Endothelial cell of umbilical vein (primary cell): ENCODE measurements at places on chromosomes 6 and 20. TPM values are rescaled to one million over a fixed set of nuclear protein-coding genes. Genes with fewer than 3 reads are reported as not detected.

- peak; percentile 56 for DNase-seq
Measured at GRCh38 chr6:43708860-43709653, 21.5 kb upstream of the MRPS18A start.

- no peak for DNase-seq
Measured at GRCh38 chr6:93801101-93801847, 381.9 kb upstream of the EPHA7 start.

DNA sequence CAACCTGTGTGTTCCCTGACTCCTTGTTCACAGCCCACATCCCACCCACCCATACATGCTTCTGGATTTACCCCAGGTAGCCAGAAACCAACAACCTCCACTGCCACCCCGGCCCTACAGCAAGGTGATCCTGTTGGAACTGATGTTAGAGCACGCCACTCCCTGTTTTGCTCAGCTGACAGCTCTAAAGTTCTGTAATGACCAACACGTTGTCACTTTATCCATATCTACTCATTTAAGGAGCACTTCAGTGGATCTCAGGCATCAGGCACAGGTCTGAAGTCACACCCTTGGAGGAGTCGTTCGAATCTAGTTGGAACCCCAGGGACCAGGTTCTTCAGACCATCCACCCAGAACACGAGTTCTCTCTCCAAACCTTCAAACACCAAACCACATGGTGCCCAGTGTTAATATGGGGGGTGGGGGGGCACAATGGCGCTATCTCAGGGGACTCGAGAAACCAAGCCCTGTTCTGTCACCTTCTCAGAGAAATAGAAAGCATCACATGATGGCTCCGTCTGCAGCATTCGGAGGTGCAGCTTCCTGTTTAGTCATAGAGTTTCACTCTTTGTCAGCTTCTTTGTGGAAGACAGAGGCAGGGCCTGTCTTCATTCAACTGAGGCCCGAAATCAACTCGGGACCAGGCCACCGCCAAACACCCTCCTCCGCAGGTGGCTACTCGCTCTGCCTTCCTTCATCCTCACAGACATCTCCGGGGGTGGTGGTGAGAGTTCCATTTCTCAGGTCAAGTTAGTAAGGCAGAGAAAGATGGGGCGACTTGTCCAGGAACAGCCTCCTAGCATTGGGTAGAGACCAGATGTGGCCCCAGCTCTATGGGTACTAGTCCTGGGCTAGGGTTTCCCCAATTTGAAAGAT, 142.2 kb downstream of the NFATC2 start:
- no peak for DNase-seq

DNA sequence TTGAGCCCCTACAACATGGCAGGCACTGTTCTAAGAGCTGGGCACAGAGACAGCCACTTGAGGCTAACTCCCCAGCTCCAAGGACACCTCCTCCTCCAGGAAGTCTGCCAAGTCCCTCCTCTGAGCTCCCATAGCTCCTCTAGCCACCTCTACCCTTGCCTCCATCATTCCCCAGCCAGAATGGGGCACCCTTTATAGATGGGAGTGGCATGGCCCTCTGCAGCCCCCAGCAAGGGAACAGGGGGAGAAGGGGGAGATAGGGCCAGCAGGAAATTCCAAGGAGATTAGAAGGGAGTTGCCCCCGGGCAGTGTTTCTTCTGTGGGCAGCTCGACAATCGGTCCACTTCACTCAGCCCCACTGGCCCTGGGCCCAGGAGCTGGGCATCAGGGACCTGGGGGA, 19.7 kb upstream of the TLDC2 start:
- peak; percentile 24 for DNase-seq

- no peak for DNase-seq
Measured at GRCh38 chr20:12528104-12528503, 480.7 kb upstream of the SPTLC3 start.

- DNase-seq: no peak
Measured at GRCh38 chr6:13253272-13253671, 75.1 kb downstream of the TBC1D7 start.

DNA sequence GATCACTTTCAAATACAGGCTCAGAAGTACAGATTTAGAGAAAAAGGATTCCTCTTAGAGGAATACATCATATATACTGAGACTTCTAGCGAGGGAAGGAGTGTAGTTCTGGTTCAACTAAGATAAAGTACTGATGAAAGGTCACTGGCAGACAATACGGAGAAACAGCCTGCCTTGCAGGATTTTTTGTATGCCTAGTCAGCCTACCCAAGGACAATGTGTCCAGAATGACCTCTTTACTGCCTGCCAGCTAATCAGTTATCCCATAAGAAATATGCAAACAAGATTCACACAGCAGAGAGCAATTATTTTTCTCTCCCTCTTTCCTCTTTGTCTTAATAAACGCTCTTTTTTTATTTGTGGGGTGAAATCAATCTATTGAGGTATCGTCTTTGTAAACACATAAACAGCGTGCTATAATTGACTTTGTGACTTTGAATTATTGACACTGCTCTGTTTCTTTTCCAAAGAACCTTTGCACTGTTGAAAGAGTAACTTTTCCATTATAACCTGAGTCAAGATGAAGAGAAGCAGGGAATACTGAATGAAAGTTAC, 1.4 kb upstream of the TSPYL4 start:
- peak; percentile 61 for DNase-seq

DNA sequence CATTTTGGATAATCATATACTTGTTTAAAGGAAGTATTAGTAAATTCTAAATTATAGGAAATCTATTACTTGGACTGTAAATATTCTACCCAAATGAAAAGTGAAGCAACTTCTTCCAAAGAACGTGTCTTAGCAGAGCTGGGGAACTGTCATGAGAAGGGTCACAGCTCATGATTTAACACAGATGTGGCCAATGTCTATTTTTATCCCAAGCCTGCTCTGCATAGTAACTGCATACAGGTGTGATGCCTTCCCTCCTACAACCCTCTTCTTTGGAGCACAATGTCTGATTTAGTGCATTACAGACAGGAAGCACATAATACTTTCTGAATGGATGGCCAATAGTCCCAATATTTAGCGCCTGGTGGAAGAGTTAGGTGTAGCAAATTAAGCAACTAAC, 138.7 kb upstream of the THEMIS start:
- no peak for DNase-seq

DNA sequence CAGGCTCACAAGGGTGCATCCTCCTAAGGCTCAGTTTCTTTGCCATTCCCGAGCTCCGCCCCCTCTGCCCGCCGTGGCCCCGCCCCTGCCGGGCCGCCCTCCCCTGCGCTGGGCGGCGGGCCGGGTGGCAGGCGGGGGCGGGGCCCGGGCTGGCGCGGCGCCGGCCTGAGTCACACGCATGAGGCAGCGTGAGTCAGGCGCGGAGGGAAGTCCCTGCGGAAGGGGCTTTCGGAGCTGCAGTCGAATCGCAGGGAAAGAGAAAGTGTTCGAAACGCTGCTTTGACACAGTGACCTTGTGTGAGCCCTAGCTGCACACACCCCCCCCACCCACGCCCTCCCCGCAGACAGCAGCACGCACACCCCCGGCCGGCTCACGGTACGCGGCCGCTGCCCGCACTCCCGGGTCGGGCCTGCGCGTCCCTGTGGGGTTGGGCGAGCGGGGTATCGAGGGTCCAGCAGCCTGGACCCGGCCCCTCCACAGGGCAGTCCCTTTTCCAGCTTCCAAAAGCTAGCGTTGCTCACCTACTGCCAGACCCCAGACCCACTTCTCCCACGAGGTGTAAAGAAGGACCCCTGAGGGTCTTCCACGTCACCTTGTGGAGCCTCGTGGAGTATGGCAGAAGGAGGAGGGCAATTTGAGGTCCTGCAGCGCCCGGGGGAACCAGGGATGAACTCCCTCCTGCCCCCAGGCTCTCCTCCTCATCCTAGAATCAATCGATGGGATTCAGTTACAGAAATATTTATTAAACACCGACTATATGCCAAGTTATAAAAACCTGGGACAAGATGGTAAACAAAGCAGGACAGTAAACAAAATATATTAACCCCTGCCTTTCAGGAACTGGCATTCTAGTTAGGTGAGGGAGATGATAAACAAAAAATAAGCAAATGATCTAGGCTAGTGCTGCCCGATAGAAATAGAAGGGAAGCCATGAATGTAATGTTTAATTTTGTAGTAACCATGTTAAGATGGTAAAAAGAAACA, 12.4 kb upstream of the HMGA1 start:
- DNase-seq: peak; percentile 95

DNA sequence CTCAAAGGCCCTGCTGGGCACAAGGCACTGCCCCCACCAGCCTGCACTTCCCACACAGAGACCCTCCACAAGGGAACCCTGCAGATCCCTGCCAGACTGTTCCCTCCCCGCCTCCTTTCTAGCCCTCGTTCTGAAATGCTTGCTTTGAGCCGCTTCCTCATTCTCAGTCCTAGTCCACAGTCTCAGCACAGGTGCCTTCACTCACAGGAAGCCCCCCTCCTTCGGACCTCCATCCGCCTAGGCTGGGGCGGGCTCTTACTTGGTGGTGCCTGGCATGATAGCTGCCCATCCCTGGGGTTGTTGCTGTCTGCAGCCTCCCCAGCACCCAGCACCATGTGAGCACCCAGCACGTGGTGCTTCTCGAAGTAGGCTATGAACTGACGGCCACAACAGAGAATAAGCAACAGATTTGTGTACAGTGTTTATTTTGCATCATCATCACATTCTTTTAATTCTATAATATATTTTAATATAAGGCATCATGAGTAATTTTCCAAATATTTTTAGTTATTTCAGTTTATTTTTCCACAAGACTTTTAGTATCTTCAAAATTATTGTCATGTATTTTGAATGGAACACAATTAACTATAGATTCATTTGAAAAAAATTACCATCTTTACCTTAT, 12.3 kb downstream of the CST5 start:
- DNase-seq: no peak

DNA sequence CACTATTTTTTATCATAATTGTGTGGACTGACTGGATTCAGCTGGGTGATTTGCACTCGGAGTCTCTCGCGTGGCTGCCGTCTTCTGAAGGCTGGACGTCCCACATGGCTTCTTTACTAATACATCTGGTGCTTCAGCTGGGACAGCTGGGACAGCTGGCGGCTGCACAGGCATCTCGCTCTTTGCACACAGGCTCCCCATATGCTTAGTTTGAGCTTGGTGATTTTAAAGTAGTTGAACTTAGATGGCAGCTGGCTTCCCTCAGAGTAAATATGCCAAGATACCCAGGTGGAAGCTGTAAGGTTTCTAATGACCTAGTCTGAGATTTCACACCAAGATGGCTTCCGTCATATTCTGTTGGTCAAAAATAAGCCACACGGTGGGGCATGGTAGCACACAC, 38.7 kb upstream of the PPP1R3G start:
- DNase-seq: no peak

GRCh38 chr6:87724983-87725811, 23.2 kb upstream of the AKIRIN2 start:
- no peak for DNase-seq

- no peak for DNase-seq
Measured at GRCh38 chr20:3072530-3073250, 1.3 kb downstream of the OXT start.

SLC4A11 gene
- total RNA-seq: 10.2 and 15.5 TPM in 2 replicates

NHLRC1 gene
- 2.2 and 2.3 TPM in 2 replicates for total RNA-seq

CLDN20 gene
- not detected in 2 replicates for total RNA-seq

TXLNB gene
- 0.18 and 0.28 TPM in 2 replicates for total RNA-seq

TPX2 gene
- total RNA-seq: 112 and 114 TPM in 2 replicates

IL17A gene
- total RNA-seq: not detected in 2 replicates

TMC2 gene
- total RNA-seq: not detected in 2 replicates

SLC22A16 gene
- not detected in 2 replicates for total RNA-seq

NEURL2 gene
- 5.4 and 6.5 TPM in 2 replicates for total RNA-seq
